SK-MEL-5 (cell line): ENCODE measurements at places on chromosomes 4 and X. TPM values are rescaled to one million over a fixed set of nuclear protein-coding genes. Genes with fewer than 3 reads are reported as not detected.

GRCh38 chrX:124194901-124195300 lies 137.6 kb upstream of the TEX13D start:
- no peak for DNase-seq

DNA sequence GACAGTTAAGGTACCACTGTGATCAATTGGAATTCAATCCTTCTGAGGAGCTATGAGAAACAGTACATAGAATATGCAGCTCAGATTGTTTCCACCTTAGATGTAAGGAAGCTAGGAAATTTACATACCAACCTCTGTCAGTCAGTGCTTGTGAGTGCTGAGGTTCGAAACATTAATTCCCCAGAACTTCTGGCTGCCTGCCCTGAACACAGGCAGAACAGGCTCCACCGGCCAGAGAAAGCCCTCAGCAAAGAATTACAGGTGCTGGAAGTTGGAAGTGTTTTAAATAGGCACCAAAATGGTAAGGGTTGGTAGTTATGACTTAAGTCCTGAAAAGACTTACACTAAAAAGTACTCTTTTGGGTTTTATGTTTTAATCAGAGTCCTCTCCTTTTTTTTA lies 651.8 kb downstream of the C4orf33 start:
- DNase-seq = no peak

LIMCH1 gene
- total RNA-seq = 15.8 and 17.2 TPM in 2 replicates

NAP1L3 gene
- 1.7 and 1.9 TPM in 2 replicates for total RNA-seq

DNA sequence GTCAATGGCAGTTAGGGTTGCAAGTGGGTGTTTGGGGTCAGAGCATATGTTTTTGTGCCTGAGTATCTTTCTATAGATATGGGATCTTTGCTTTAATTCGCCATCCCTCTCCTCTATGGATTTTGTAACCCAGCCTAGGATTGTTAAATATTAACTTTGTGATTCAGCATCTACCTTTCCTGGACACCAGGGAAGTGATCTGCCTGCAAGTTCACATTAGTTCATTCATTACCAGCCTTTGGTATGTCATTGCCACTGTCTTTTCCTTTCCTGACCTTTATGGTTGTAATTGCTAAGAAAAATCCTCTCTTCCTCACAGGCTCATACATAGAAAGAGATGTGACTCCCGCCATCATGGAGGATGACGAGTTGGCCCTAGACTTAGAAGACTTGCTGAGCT lies 73.8 kb downstream of the KIT start:
- DNase-seq = no peak
